Spleen (tissue), 13 donors: ENCODE measurements at places on chromosomes 3 and 15. TPM values are rescaled to one million over a fixed set of nuclear protein-coding genes. Genes with fewer than 3 reads are reported as not detected.

DNA sequence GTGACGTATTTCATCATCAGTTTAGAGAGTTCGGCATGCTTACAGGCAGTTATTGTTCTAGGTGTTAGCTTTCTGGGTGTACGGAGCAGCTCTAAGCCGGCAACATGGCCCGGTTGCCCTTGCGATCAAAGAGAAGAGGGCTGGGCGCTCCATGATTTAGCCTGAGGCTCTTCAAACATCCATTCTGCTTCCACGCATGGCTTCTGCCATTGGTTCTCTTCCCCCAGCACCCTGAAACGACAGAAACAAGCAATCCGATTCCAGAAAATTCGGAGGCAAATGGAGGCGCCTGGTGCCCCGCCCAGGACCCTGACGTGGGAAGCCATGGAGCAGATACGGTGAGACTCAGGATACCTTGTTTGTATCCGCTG is 574 bp downstream of the NGRN start:
- DNase-seq, result peak; percentile 77

DNA sequence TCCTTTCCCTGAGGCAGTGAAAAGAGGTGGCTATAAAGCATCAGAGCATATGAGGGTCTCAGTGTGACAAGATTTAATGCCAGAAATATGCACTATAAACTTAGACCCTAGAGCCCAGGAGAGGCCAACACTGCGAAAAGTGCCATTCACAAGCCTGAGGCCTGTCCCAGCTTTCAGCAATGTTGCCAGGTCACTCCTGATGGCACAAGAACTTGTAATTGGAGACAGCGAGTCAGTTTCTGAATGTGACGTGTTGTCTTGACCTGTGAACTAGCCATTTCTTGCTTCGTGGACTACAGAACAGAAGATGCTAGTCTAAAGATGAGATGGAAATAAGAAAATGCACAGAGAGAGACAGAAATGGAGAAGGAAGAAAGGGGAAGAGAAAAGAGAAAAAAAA is 87.9 kb downstream of the WDR72 start:
- no peak for DNase-seq

GRCh38 chr3:147538034-147538433 is 128.9 kb downstream of the ZIC1 start:
- DNase-seq, result no peak

DNA sequence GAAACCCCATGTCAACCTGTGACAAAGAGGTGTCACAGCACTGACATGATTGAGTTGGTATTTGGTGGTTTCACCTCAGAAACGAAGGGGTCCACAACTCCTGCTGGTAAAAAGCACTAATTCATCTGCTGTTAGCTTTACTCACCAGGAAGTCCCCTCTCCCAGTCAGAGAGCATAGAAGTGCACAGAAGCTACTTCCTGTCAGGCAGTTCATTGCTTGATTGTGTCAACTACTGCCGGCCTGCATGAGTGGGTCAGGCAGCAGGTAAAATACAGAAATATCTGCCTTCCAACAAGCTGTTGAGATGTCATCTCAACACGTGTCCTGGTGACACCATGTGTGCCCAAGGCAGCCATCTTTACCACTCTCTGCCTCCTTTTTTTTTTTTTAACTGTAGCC is 596.6 kb upstream of the NR2F2 start:
- DNase-seq, result no peak

DNA sequence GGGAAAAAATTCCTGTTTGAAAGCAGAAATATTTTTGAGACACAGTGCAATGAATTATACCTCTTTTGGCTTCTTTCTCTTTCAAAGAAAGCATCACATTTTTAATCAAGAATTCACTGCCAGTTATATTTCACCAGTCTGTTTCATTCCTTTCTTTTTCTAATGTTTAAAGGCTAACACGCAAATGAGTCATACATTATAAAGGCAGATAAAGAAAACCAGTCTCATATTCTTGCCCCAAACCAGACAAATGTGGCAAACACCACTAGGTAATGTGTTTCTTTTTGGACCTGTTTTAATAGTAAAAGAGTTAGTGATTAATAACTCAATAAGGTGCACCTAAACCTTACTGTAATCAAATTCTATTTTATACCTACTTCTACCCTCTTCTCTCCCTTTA is 83.8 kb downstream of the PLOD2 start:
- no peak for DNase-seq

DNA sequence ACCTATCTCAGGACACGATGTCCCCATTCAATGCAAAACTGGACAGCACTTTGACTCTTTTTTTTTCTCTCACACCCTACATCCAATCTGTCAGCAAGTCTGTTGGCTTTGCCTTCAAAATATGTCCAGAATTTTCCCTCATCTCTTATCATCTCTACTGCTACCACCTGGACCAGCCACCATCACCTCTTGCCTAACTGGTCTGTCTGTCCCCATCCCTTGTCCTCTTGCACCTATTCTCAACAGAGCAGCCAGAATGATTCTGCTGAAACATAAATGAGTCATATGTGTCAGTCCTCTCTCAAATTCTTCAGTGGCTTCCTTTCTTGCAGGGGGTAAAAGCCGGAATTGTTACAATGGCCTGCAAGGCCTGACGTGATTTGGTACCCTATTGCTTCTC is 105.8 kb downstream of the CYP19A1 start:
- no peak for DNase-seq

GRCh38 chr15:20645956-20646355 is 104.4 kb upstream of the GOLGA6L6 start:
- peak; percentile 75 for DNase-seq

- DNase-seq, result no peak
These were observed 70.1 kb downstream of the GREM1 start for GRCh38 chr15:32787949-32788348.

DNA sequence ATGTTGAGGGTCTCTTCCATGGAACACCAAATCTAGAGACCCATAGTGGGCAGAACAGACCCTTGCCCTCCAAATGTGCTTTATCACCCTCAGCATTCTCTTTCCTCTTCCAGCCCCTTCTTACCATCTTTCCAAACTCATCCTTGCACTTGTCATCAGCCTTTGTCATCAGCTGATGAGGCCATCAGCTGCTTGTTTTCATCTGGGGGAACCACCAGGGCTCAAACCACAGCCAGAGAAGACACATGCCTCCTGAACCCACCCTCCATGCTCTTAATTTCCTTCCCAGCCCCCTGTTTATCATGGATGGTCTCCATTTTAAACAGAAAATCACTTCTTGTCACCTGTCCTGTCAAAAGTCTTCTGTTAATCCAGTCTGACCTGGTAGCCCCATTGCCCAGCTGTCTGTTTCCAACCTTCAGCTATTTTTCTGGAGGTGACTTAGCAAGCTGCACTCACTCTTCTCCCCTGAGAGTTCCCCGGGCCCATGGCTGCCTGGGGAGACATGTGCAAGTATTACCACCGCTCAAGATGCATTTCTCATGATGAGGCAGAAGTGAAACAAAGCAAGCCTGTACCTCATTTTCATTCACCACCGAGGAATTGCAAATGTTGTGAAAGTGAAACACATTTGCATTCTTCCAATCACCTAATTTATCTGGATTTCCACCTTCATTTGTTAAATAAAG is 14.7 kb upstream of the SYNM start:
- DNase-seq, result no peak

DNA sequence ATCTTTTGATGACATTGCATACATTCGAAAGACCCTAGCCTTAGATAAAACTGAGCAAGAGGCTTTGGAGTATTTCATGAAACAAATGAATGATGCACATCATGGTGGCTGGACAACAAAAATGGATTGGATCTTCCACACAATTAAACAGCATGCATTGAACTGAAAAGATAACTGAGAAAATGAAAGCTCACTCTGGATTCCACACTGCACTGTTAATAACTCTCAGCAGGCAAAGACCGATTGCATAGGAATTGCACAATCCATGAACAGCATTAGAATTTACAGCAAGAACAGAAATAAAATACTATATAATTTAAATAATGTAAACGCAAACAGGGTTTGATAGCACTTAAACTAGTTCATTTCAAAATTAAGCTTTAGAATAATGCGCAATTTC is 16.7 kb downstream of the KCNMB3 start:
- DNase-seq, result no peak

DNA sequence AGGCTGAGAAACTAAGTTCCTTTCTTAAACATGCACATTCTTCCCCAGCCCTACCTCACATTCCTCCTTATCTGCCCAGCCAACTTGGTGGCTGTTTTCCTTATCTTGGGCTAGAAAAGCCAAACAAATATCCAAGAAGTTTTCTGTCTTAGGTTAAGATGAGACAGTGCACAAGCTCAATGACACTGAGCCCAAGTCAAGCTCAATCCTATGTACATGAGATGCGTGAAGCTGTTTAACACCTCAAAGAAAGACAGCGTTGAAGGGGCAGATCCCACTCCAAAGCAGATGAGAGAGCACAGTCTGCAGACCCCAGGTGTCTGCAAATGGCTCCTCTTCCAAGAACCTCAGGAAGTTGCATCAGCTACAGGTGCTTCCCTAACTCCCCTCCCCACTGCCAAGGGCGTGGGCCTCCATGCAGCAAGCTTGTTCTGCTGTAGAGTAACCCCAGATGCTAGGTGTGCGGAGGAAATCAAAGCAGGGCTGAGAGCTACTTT is 16.6 kb downstream of the LRRC2 start:
- no peak for DNase-seq

DNA sequence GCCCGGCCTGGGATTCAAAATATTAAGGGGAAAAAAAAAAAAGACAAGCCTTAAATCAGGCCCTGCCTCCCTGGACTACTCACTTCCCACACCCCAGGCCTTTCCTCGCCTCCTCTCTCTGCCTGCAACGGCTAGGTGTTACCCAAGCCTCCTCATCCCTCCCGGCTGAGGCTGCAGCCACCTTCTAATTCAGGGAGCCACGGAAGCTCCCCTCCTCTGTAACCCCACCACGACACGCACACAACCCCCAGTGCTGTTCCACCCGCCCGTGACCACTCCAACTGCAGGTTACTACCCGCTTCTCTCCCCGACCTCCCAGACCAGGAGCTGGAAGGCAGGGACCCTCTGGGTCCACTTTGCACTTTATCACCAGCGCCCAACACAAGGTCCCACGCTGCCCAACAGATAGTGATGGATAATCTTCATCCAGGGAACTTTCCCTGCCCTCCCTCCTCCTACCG is 936 bp downstream of the KIF7 start:
- no peak for DNase-seq

- no peak for DNase-seq
These were observed 79.8 kb upstream of the SLC6A1 start for GRCh38 chr3:10912786-10913185.

DNA sequence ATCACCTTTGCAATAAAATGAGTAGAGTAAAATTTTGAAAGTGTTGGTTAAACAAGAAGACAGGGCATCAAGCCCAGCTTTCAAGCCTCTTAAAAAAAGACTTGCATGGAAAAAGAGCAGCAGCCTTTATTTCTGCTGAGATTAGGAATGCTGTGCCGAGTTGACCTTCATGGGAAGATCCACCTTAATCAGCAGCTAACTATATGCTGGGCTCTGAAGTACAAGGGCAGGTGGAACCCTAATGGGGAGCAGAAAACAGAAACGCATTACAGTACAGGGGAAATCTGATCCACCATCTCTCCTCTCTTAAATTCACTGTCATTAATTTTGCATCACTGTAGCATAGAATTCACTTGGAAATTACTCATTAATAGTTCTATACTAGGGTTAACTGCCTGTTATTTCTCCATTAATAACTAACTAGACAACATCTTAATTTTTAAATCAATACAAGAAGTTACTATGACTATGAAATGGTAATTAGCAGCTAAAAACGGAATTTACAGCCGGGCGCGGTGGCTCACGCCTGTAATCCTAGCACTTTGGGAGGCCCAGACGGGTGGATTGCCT is 133.6 kb downstream of the GHSR start:
- no peak for DNase-seq

GRCh38 chr3:112384769-112385168 is 51.8 kb downstream of the CD200 start:
- DNase-seq, result no peak

DNA sequence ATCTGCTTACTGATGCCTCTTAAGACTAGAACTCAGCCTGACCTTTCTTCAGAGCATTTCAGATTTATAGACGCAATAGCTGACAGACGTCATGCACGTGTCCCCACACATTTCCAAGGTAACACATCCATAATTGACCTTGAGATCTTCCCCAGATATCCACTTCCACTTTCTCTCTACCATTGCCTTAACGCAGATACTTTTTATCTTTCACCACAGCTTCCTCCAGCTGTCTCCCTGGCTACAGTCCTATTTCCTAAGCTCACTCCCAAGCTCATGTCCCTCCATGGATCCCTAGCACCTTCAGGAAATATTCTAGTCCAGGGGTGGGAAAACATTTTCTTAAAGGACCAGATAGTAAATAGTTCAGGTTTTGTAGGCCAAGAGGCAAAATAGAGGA is 173.0 kb upstream of the MITF start:
- no peak for DNase-seq

DNA sequence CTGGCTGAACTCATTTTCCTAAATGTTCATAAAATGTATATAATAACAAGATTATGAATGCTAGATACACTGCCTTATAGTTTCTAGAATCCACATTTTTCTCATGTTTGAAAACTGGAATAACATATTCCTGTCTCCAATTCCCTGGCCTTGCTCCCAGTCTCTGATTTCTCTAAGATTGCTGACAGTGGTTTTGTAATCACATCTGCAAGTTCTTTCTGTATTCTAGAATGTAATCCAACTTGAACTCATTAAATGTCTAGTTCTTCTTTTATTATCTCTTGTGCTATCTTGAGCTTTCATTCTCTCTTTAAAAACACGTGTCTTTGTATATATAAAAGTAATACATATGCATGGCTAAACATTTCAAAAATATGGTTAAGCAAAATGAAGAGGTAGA is 215.2 kb upstream of the ADAMTS9 start:
- no peak for DNase-seq

- DNase-seq, result peak; percentile 81
These were observed 296.3 kb downstream of the UACA start for GRCh38 chr15:70466895-70467529.

- no peak for DNase-seq
These were observed 8.9 kb downstream of the DNAJC19 start for GRCh38 chr3:180980611-180981010.

GRCh38 chr3:9439331-9439730 is 41.9 kb downstream of the SETD5 start:
- no peak for DNase-seq

GRCh38 chr3:180657094-180657493 is 22.2 kb downstream of the CCDC39 start:
- DNase-seq, result no peak

DNA sequence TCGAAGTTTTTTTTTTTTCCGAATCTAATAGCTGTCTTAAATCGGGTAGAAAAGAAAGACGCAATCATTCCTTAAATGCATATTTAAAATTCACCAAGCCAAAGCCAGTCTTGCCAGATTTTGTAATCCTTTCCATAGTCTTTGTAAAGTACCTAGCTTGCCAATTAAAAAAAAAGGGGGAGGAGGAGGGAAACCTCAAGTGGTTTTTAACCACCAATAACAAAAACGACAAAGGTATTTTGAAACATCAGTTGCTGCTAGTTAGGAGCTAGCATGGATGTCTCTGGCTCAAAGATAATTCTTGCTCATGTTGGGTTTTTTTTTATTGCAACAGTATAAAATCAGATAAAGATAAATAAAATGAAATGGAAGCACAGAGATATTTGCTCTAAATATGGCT is 187.9 kb downstream of the MECOM start:
- no peak for DNase-seq

GRCh38 chr15:92393071-92393979 is at the start of gene ST8SIA2:
ST8SIA2 (plus strand) TSS chr15:92393881; CDS start chr15:92394065, 184 bp downstream.
- no peak for DNase-seq

CLDN1 gene
- 1.4 TPM for total RNA-seq

CIDEC gene
- total RNA-seq, result not detected

PLOD2 gene
- total RNA-seq, result 13.1 TPM

KNG1 gene
- total RNA-seq, result not detected

SLC24A1 gene
- 10.9 TPM for total RNA-seq

CYP19A1 gene
- total RNA-seq, result 0.44 TPM

CELF6 gene
- 2.8 TPM for total RNA-seq
